ENCODE measurements at places on chromosomes 4 and X. TPM values are rescaled to one million over a fixed set of nuclear protein-coding genes. Genes with fewer than 3 reads are reported as not detected.

Gene IL13RA2
- total RNA-seq: 5.7 TPM

Gene ASB5
- not detected for total RNA-seq

Gene ANOS1
- 0.64 TPM for total RNA-seq

Gene ZNF185
- 46.6 TPM for total RNA-seq

Gene CT55
- not detected for total RNA-seq

Gene DRD5
- not detected for total RNA-seq

Gene RPGR
- 7.8 TPM for total RNA-seq

Gene DTHD1
- total RNA-seq: not detected

Gene GRK4
- total RNA-seq: 6.8 TPM
